ENCODE measurements at places on chromosomes 12 and 14. TPM values are rescaled to one million over a fixed set of nuclear protein-coding genes. Genes with fewer than 3 reads are reported as not detected.

Gene MEG3
- 310 TPM for polyA plus RNA-seq

Gene LRRIQ1
- polyA plus RNA-seq: 0.15 TPM

Gene CLMN
- 0.09 TPM for polyA plus RNA-seq

Gene GPRC5D
- polyA plus RNA-seq: not detected

Gene TAS2R46
- polyA plus RNA-seq: not detected

Gene CLEC4E
- polyA plus RNA-seq: not detected

Gene OR11G2
- not detected for polyA plus RNA-seq

Gene DBX2
- polyA plus RNA-seq: not detected

Gene MANSC1
- polyA plus RNA-seq: 4.2 TPM

Gene CELA1
- 0.79 TPM for polyA plus RNA-seq

Gene KLHL33
- polyA plus RNA-seq: 0.06 TPM

Gene C3AR1
- polyA plus RNA-seq: 0.52 TPM

Gene RIN3
- 3.7 TPM for polyA plus RNA-seq

Gene ITGA5
- polyA plus RNA-seq: 160 TPM

Gene CACNB3
- 51.7 TPM for polyA plus RNA-seq

Gene PPM1H
- polyA plus RNA-seq: 0.19 TPM

Gene ARHGAP9
- 1.2 TPM for polyA plus RNA-seq

Gene NID2
- polyA plus RNA-seq: 413 TPM

Gene PDE6H
- polyA plus RNA-seq: not detected

Gene CLEC2D
- 2.3 TPM for polyA plus RNA-seq

Gene TAPBPL
- polyA plus RNA-seq: 13.5 TPM

Gene WIF1
- not detected for polyA plus RNA-seq

Gene LRFN5
- polyA plus RNA-seq: 3.3 TPM

Gene POTEM
- not detected for polyA plus RNA-seq

Gene SLC4A8
- polyA plus RNA-seq: 6.6 TPM

Gene PITPNM2
- polyA plus RNA-seq: 1.3 TPM

Gene AQP5
- not detected for polyA plus RNA-seq

Gene VPS33A
- 23.5 TPM for polyA plus RNA-seq

Gene KRT73
- polyA plus RNA-seq: not detected

Gene PTPN6
- 0.07 TPM for polyA plus RNA-seq

Gene FERMT2
- 485 TPM for polyA plus RNA-seq

Gene PIANP
- polyA plus RNA-seq: 1.2 TPM

Gene KRT74
- polyA plus RNA-seq: not detected

Gene OTOGL
- 0.05 TPM for polyA plus RNA-seq

Gene WNK1
- 52.4 TPM for polyA plus RNA-seq

Gene AVPR1A
- not detected for polyA plus RNA-seq

Gene GNG2
- polyA plus RNA-seq: 83.9 TPM

Gene GPR33
- not detected for polyA plus RNA-seq

Gene NR1H4
- polyA plus RNA-seq: not detected

Gene NPFF
- polyA plus RNA-seq: not detected

Gene APOF
- polyA plus RNA-seq: not detected

Gene MYF6
- not detected for polyA plus RNA-seq

Gene CAPZA3
- not detected for polyA plus RNA-seq

Gene RFX4
- polyA plus RNA-seq: not detected

Gene RARG
- polyA plus RNA-seq: 20.1 TPM
